ENCODE measurements at places on chromosomes 3 and 15.

DNA sequence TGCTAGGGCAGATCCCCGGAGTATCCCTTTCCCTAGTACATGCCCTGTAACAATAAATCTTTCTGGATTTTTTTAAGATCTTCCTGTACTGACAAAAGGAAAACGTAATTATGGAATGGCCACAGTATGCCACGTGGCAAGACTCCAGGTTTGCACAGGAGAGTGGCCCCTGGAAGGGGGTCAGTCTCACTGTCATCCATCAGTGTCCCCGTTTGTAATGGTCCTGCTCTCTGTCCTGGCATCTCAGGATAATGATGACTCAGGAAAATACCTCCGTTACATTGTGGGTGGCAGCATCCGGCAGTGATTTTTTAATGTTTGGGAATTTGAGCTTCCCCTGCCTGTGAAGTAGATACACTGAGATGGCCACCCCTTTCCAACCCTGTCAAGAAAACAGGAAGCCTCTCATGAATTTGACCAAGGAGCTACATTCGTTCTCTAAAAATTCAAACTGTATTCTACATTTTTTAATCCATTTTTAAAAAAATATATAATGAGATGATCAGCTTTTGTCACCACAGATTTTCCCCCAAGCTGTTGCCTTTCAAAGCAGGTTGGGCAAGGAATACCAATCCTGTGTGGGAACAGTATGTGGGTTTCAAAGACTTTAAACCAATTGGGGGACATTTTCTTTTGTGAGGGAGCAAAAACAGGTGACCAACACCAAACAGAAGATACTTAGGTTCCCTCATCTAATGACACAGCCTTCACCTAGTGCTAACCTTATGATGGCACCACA lies 110.4 kb downstream of the C3orf70 start:
- no peak for DNase-seq

DNA sequence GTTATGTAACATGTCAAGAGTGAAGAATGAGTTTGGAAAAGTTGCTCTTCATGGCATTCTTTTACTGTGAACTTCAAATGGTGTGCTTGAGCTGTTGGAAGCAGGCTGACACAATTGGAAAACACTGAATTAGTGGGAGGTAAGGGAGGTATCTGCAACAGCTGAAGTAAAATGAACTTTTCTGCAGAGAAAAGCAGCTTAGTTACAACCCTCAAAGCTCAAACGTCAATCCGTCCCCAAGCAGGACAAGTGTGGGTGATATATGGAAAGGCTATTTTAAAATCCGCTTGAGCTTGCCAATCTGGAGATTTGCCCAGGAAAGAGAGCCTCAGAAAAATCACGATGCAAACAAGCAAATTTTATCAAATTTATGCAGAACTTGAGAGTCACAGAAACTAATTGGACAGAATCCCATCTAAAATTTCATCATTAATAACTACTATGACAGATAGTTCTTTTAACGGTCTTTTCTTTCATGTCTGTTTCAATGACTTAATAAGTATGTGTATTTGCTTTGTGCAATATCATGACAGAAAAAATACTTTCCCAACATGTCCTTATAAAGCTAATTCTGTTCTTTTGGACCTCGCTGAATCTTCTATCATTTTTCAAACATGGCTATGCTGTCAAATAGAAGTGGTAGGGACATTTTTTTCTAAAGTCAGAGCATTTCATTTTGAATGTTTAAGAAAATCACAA lies 266.6 kb upstream of the SLITRK3 start:
- no peak for DNase-seq

GRCh38 chr3:23876923-23877322 lies 39.9 kb downstream of the NKIRAS1 start:
- no peak for DNase-seq

- DNase-seq: no peak
These were observed 64.9 kb upstream of the POLG start for GRCh38 chr15:89399238-89400115.

GRCh38 chr15:43283526-43283925 lies 16.8 kb upstream of the TGM5 start:
- DNase-seq: no peak

DNA sequence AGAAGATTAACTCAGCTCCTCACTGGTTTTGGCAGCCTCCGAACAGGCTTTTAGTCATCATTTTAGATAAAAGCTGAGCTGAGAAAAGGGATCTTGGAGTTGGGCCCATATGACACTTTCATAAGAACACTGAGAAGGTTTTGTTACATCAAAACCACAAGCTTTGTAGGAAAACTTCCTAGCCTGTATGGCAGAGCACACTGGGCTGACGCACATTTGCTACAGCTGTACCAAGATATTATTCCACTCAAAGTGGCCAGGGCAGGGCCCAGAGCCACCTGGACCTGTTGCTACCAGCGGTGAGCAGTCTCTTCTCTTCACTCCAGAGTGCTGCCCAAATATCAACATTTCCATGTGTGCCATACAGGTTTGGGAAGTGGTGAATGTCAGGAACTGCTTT lies 160.5 kb upstream of the CCDC54 start:
- DNase-seq: no peak
